ENCODE measurements at places on chromosomes 2 and 18. TPM values are rescaled to one million over a fixed set of nuclear protein-coding genes. Genes with fewer than 3 reads are reported as not detected.

The LIMS2 gene
- total RNA-seq = 1.2 TPM

The TGFA gene
- 14.3 TPM for total RNA-seq

GRCh38 chr18:37930640-37931039 lies 365.0 kb upstream of the CELF4 start:
- DNase-seq = no peak

DNA sequence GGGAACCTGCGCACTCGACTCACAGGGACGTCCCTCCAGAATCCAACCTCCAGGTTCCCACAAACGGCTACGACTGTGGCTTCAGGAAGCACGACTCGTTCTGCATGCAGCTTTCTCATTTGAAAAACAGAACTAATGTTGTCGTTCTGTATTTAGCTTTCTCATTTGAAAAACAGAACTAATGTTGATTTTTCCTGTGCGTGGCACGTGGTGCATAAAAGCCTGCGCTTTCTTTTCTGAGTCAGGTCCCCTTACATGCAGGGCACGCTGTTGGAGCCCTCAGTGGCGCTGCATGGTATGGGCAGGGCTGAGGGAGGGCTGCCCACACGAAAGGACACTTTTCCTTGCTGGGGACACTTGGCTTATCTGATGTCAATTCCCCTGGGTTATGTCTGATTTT lies 124.3 kb downstream of the TMEM18 start:
- no peak for DNase-seq

The FOXI3 gene
- 0.41 TPM for total RNA-seq
